ENCODE measurements at places on chromosomes 7 and 10.

DNA sequence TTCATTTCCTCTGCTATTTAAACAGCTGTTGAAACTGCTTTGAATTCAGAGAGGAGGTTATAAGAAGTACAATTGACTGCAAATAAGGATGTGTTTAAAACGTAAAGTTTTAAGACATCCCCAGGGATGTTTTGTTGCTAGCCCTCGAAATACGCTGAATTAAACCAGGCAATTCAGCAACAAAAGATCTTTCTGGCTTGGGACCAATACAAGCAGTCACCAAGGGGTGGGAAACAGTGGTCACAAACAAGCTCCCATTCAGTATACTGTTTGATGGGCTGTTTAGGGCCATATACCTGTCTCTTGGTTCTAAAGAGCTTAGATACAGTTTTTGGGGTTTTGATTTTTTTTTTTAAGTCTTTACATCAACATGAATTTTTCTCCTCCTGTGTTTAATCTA lies 446.3 kb upstream of the POT1 start:
- no peak for DNase-seq

DNA sequence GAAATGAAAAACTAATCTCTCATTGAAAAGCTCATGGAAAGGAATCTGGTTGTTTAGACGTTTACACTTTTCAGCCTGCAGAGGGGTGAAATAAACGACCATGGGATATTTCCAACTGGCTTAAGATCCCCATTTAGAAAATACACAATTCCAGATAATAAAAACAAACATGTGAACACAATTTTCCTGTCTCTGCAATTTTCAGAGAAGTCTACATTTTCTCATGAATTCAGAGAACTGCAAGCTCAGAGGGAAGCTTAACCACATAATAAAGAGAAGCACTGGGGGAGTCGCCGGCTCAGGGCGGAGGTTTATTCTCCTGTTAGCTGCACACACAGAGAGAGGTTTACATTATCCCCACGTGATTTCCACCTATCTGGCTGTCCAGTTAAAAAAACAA lies 215.2 kb downstream of the FANK1 start:
- DNase-seq: no peak

GRCh38 chr7:80721883-80722615 lies 83.6 kb downstream of the CD36 start:
- no peak for DNase-seq

DNA sequence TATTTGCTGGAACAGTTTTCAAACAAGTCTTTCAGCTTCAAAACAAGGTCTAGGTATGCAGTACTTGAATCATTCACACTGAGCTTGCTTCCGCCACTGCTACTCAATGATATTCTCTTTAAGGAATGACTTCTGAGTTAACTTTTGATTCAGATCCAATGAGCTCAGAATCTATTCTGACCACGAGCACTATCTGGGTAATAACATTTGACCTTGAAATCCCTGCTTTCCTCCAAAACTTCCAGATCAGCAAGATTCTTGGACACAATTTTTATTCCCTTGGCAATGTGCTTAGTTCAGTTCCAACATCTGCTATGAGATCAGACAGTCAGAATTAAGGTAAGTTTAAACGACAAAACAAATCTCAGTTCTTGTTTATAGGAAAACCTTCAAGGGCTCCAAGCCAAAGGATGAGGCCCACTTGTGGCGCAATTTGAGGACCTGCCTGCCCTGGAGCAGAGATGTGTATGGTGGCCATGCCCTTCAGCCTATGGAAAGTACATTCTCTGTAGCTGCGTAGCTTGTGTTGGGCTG lies 87.2 kb downstream of the RNF216 start:
- no peak for DNase-seq

DNA sequence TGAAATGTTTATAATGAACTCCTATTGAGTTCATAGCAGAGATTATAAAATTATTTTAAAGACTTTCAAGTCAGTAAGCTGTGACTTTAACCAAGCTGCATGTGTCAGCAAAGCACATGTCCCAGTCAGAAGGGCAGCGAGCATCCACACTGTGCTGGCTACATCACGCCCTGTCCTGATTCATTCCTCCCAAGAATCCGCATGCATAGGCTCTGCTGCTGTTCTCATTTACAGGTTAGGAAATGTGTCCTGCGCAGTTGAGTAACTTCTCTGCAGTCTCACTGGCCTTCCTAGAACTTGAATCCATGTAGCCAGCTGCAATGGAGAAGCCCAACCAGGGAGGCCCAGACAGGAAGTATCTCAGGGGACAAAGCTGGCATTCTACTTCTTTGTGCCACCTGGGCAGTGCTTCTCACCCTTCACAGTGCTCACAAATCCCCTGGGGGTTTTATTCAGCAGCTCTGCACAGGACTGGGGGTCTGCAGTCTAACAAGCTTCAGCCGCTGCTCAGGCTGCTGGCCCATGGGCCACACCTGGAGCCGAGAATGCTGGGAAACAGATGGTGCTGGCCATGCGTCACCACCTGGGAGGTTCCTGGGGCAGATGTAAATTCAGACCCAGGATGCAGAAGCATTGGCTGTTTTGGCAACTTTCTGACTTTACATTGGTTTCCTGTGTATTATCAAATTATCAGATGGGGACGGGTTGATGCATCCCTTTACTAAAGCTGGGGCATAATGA lies 192.8 kb upstream of the GDF10 start:
- no peak for DNase-seq

- DNase-seq: no peak
Observed at GRCh38 chr10:60819271-60819670, 41.0 kb downstream of the CDK1 start.

GRCh38 chr10:133237588-133238465 lies at the start of gene VENTX:
VENTX (plus strand) TSS chr10:133237855; CDS start chr10:133237915, 60 bp downstream.
- no peak for DNase-seq

GRCh38 chr10:124298891-124299290 lies 119.8 kb downstream of the OAT start:
- no peak for DNase-seq

DNA sequence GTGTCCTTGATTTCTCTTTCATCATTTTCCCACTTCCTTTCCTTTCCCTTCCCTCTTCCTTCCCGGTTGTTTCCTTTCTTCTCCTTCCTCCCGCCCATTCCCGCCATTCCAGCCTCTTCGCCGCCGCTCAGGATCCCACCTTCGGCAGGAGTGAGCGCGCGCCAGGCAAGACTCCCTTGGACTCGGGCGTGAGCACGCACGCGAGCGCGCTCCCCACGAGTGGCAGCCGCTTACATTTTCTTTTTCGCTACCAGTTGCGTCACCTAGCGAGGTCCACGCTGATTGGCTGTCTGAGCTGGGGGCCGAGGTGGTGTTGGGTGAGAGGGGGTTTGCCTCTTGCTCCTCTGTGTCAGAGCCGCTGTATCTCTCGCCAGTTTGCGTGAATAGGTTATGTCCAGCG lies 11.8 kb downstream of the ZAN start:
- no peak for DNase-seq

DNA sequence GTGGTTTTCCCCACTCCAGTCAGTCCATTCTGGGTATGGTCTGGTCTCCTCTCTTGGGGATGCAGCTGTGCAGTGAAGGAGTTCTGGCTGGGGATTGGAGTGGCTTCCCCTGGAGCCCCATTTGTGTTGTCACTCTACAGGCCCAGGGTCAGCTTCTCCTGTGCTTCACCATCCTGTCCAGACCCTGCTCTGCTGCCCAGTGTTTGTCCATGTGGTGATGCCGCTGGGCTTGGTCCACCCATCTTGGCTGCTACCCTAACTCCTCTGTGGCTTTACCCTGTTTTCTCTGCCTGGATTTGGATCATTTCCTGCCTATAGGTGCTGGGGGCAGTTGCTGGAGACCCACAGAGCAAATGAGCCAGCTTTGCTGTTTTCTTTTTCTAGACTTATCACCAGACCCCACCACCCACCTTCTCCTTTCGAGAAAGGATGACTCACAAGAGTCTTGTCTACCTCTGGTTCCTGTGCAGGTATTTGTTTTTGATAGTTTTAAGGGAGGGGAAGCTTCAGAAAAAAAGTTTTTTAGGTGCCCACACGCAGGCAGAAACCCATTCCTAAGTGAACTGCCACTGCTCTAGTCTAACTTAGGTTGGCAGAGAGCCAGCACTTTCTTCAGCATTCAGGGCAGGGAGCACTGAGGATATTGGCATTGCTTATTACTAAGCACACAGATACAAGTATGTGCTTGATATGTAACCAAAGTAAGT lies 8.5 kb downstream of the ZDHHC16 start:
- no peak for DNase-seq

DNA sequence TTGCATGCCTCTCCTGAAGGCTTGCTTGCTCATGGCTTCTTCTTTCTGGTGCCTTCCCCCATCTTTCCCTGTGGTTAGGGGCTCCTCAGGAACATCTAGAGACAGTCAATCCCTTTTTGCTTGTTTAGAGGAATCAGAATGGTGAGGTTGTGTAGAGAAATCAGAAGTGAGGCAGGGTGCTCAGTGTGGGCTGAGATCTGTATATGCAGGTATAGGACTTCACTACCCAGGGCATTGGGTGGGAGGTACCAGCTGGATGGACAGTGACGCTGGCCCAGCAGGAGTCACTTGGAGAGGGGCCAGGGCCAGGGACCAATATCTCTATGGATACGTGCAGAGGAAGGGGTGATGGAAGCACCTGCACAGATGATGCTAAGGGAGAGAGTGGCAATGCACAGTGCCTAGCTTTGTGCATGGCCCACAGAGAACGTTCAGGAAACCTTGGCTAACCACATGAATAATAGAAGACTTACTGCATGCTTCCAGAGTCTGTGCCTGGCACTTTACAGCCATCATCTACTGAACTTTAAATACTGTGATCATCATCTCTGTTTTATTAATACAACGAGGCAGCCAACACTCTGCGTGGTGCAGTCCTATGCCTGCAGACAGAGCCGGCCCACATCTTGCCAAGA lies 255.2 kb downstream of the ABCA13 start:
- DNase-seq: no peak

DNA sequence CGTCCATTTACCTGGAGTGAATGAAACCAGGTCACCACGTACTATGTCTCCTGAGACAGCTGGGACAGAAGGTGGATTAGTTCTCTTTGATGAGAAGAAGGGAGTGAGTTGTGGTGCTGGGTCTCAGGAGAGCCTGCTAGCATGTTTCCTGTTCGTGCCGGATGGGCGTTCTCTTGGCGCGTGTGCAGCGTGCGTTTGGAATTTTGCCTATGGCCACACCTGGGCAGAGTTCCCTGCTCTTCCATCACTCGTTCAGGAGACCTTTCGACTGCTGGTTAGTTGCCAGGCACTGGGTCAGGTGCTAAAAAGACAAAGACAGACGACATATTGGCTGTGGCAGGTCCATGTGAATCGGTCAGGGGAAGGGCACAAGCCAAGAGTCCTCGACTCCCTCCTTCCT lies 90.3 kb downstream of the TRRAP start:
- DNase-seq: no peak

DNA sequence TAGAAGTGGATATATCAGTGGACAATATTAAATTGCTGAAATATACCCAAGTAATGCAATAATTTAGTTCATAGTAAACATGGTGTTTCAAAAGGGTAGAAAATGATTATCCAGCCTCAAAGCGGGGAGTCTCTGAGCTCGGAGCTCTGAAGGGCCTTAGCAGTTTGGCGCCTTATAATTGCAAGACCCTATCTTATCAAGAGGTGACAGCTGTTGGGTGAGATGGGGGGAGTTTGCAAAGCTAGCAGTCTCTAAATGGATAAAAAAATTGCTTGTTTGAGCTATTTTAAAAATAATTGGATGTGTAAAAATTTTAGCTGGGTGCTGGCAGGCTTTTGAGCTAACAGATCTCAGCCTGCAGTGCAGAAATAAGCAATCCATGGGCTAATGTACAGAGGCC lies 219.2 kb downstream of the CCSER2 start:
- no peak for DNase-seq

DNA sequence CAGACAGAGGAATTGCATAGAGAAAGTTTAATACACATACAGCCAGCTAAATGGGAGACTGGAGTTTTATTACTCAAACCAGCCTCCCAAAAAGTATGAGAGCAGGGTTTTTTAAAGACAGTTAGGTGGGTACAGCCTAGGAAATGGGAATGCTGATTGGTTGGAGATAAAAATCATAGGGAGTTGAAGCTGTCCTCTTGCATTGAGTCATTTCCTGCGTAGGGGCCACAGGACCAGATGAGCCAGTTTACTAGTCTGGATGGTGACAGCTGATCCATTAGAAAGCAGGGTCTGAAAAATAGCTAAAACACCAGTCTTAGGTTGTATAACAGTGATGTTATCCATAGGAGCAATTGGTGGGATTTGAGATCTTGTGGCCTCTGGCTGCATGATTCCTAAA lies 76.1 kb upstream of the POM121L12 start:
- no peak for DNase-seq

- DNase-seq: peak; percentile 88
Observed at GRCh38 chr10:78033637-78034470, at the start of gene RPS24. RPS24 (plus strand) TSS chr10:78033863; CDS start chr10:78033902, 39 bp downstream.

DNA sequence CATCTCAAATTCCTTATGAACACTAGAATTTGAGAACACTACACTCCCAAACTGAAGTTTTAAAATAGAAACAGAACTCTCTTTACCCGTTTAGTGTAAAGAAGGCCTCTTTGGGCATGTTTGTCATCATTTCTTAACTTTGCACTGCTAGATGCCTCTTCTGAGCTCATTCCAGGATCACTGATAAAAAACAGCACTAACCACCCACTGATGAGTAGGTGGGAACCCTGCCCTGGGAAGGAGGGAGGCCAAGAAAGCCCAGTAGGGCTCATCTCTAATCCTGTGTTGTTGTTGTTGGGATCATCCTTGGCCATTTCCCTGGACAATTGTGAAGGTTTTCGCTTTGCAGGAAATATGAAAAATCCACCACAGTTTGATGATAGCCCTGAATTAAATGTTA lies 68.2 kb downstream of the CUBN start:
- no peak for DNase-seq

GRCh38 chr10:99685597-99685967 lies 26.3 kb downstream of the ENTPD7 start:
- no peak for DNase-seq

DNA sequence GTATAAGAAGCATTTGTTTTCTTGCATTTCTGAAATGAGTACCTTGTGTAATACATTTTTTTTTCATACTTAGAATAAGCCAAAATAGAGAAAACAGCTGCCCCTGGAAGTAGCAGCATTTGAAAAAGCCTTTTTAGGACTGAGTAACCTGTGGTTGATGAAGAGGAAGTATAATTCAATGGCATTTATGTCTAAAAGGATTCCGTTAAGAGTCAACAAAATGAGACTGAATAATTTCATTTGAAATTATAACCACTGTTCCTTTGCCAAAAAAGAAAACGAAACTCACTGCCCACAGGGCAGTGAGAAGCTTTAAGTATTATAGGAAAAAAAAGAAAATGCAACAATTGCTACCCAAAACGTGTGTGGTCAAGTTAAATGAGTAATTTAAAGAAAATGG lies 705.6 kb upstream of the PHF14 start:
- no peak for DNase-seq

Measured in stimulated activated CD8-positive, alpha-beta memory T cell treated with anti-CD3 and anti-CD28 coated beads, Interleukin-2, amount 100 ng/mL, for 1 hour (primary cell).